ENCODE measurements at places on chromosomes 11 and 22.
A peak's percentile ranks its signal among the peaks of the same experiment; 100 is the strongest.

GRCh38 chr22:31093086-31093850 is 12.2 kb downstream of the SMTN start:
- no peak for DNase-seq

- no peak for DNase-seq
Measured at GRCh38 chr22:19105456-19105855, 16.8 kb downstream of the DGCR2 start.

DNA sequence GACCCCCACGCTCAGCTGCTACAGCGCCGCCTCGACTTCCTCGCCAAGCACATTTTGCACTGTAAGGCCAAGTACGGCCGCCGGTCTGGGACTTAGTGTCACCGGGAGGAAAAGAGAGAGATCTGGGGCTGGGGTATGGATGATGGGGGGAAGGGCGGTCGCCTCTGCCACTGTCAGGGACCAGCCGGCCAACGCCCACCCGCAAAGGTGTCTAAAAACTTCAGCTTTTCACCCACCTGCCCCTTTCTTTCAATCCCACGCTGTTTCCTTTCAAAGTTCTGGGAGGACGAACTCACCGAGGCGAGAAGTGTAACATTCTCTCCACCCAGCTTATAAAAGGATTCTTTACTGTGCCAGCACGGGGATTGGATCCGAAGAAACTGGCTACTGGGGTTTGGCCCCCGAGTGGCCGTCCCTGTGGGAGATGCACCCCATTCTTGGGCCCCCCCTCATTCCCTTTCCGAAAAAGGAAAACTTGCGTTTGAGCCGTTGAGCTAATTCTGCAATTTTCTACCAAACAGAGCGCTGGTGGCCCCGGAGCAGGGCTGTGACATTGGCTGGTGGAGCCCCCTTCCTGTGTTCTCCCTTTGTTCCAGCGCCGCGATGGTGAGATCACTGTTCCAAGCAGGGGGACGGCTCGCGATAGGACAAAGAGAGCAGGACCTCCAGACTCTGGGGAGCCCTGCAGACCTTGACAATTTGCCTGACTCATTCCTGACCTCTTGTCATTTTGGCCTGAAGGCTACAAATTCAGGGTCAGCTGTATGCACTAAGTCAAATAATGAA is 1.8 kb downstream of the FJX1 start:
- DNase-seq = peak; percentile 25

DNA sequence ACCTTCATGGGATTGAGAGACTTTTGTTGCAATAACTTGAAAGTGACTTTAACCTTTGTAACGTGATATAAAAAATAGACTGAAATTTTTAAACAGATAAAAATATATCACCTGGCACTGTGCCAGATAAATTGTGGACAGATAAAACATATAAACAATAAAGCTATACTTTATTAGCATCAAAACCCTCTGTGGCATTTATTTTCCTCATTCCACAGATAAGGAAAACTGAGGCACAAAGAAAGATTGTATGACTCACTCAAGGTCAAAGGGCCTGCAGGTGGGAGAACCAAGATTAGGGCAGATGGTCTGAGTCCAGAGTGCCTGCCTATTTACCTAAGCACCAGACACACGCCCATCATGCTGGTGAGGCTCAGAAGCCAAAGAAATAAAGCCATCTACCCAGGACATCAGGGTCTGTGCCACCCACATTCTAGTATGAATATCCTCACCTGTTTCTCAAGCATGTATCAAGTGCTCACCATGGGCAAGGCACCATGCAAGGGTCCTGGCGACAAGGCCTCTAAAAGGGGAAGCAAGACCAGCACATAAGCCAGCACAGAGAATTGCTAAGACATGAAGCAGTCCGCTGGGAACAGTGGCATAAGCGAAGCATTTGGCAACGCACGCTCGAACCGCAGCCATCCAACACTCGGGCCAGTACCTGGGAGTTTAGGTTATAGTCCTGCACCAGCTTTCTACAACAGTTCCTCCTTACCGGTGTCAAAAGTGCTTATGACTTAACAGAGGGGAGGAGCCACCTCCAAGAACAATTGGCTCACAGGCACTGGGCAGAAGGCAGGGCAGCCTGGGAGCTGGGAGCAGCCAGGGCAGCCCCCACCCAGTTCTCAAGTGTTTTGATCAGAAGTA is 17.6 kb downstream of the MYH9 start:
- DNase-seq = peak; percentile 7

GRCh38 chr22:36409056-36409455 is 21.3 kb upstream of the MYH9 start:
- DNase-seq = no peak

- no peak for DNase-seq
Measured at GRCh38 chr22:50112151-50113118, 22.6 kb downstream of the MOV10L1 start.

DNA sequence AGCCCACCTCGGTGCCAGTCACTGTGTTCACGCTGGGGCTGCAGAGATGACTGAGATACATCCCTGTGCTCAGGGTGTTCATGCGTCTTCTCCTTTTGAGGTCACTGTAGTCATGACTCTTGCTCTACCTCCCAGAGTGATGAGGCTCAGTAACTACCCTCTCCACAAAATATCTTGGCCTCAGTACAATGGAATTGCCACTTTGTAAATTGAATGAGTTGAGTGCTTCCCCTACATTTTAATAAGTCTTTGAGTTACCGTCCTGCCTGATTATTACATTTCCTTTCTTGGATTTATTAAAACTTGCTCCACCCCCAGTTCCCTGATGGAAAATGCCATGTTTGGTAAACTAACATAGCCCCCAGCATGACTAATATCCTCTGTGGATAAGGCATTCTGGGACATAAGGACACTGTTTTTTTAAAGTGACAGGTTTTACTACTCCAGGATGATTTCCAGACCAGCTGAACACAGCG is 15.9 kb downstream of the PRSS23 start:
- DNase-seq = no peak

DNA sequence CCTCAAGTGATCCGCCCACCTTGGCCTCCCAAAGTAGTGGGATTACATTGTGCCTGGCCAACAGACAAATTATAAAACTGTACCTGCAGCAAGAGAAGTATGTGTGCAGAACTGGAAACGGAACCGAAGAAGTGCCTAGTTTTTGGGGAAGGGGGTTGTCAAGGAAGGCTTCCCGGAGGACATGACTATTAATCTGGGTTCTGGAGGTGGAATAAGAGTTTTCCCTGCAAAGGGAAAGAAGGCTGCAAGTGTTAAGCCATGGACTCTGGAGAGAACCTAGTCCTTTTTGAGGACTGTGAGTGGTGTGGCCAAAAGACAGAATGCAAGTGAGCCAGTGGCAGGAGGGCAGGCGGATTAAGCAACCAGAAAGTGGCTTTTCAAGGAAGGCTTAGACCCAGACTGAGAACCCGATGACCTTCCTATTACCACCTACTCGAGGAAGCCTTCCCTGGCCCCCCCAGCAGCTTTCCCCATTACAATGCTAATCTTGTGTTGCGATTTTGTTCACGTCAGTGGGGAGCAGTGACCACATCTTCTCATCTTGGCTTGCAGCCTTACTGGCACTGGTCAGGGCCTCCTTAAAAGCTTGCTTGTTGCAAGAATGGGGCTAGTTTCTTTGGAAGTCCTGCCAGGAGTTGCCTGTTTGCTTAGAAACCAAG is 5.7 kb upstream of the SEPTIN3 start:
- DNase-seq = no peak

DNA sequence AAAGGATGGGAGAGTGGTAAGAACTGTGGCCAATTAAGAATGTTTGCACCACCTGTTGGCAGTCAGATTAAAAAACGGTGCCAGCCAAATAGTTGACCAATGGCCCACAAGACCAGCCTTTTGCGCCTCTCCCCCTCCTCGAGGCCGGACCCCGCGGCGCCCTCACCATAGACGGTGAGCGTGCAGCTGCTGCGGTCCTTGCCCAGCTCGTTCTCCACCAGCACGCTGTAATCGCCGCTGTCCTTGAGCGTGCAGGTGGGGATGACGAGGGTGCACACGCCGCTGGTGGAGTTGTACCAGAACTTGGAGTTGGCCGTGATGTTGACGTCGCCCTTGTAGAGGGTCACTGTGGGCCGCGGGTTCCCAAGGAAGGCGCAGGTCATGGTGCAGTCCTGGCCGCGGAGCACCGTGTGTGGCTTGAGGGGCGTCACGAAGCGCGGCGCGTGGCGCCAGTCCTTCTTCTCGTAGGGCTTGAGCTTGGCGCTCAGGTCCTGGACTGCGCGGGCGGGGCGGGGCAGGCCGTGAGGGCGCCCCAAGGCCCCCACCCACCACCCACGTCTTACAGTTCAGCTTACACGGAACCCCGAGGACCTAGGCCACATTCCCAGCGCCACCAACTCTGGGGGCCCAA is 7.2 kb downstream of the TMEM86A start:
- DNase-seq = no peak

DNA sequence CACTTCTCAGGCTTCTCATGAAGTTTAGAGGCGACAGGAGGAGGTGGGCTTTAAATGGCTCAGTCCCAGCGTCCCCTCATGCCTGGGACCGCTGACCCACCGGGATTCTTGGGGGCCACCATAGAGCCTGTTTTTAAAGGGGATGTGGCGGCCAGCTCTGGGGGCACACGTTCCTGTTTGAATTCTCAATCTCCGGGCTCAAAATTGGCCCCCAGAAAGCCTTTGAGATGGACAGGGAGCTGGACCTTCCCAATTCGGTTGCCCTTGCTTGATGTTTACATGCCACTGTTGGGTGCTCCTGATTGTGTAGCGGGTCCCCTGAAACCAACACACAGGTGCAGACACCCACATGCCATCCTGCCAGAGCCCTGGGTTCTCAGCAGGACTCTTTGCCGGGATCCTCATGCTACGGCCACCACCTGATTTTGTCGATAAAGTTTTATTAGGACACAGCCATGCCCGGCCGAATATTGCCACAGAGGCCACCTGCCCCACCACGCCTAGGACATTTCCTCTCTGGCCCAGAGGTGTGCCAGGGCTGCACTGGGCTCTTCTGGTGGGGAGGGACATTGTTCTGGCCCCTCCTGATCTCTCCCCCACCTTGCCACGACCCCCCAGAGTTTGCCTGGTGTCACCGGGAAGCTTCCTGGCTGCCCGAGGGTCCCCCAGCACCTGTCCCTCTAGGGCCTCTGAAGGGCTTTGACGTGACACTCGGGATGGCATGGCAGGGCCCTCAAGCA is 71.6 kb downstream of the KCNQ1 start:
- DNase-seq = no peak

DNA sequence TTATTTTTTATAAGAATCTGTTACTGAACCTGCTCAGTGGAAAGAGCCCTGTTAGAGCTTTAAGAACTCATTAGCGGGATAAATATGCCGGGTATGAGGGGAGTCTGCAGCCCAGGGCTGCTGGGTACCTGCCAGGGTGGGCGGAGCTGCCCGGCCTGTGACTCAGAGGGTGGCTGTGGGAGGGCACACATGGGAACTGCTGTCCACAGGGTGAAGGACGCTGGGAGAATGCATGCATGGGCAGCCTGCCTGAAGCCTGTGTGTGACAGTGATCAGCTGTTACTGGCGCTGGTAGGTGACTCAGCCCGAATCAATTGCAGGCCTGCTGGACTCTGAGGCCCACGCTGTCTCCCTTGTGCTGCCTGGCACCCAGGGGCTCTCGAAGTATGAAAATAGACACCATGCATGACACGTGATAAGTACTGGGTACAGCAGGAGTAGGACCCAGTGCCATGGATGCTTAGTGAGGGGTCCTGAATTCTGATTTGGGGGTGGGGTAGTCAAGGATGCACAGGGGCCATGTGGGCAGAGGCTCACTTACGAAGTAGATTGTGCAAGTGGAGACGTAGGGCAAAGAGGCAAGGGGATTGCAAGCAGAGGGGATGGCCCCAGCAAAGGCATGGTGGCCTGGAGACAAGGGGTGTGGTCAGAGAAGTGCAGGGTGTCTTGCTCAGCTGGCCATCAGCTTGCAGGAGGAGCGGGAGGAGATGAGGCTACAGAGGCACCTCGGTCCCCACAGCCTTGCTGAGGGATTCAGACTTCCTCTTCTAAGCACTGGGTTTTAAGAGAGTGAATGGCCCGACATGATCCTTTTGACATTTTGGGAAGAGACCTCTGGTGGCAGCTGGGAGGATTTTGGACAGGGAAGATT is 36.5 kb downstream of the GRIK4 start:
- DNase-seq = peak; percentile 21

GRCh38 chr11:115201111-115201792 is 303.0 kb downstream of the CADM1 start:
- no peak for DNase-seq

DNA sequence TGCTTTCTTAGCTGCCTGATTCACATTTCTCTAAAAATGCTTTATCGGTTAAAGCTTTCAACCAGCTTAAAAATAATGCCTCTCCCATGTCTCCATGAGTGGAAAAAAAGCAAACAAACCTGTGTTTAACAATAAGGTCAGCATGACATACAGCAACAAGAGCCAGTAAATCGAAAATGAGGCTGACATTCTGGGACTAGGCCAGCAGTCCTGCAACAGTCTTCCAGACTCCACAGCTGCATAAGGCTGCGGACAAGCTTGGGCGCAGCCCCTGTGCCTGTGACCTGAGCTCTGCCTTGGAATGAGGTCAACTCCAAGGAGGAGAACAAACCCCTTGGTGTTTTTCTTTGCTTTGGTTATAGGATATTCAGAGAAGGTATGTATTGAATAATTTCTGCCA is 95.5 kb downstream of the PGR start:
- no peak for DNase-seq

DNA sequence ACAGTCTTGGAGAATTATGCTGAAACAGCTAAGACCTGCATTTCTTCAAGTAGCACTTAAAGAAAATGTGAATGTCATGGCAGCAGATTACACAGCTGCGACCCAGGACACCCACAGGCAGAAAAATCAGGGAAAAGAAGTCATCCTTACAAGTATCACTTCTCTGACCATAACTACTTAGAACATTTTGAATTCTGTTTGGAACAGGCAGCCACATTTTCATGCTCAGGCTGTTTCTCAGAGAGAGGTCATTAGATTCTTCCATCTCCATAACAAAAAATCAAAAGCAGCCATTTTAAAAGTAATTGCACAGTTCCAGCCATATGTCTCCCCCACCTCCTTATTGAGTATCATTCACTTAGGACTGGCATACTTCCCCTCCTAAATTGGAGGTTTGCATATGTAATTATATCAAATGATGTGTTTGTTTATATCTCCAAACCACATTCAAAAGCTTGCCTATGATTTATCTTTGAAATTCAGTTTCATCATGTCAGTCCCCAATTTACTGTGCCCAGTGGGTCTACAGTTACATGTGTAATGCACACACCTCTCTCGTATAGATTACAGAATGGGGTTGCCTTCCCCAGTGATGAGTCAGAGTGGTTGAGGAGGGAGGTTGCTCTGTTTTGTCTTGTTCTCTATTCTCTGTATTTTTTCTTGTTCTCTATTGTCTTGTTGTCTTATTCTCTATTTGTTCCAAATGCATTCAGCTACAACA is 276.5 kb upstream of the MTNR1B start:
- no peak for DNase-seq

GRCh38 chr11:33767624-33768023 is 6.7 kb downstream of the FBXO3 start:
- DNase-seq = no peak

DNA sequence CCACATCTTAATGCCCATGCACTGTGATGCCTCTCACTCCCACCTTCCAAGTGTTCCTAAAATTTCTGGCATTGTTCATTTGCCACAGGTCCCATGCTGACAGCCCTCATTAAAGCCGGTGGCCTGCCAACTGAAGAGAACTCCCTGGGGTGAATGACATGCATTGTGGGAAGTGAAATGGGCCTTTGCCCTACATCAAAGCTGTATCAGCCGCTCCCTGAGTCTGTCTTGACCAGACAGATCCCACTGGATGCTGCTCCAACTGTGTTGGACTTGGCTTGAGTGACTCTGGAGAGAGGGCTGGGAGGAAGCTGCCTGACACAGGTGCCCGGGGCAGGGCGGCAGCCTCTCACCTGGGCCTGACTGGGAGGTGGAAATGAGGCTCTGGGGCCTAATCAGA is 8.8 kb upstream of the SEC14L4 start:
- no peak for DNase-seq

All from NCI-H1694 (cell line).